ENCODE measurements at places on chromosomes 2 and 18.
A peak's percentile ranks its signal among the peaks of the same experiment; 100 is the strongest.

- DNase-seq, result no peak
Observed at GRCh38 chr2:11405599-11406266, 60.2 kb downstream of the E2F6 start.

GRCh38 chr18:11392980-11393885 lies 216.2 kb upstream of the SLC35G4 start:
- DNase-seq, result no peak

- peak; percentile 75 for DNase-seq
Observed at GRCh38 chr2:224085246-224085645, 46.2 kb upstream of the SERPINE2 start.

DNA sequence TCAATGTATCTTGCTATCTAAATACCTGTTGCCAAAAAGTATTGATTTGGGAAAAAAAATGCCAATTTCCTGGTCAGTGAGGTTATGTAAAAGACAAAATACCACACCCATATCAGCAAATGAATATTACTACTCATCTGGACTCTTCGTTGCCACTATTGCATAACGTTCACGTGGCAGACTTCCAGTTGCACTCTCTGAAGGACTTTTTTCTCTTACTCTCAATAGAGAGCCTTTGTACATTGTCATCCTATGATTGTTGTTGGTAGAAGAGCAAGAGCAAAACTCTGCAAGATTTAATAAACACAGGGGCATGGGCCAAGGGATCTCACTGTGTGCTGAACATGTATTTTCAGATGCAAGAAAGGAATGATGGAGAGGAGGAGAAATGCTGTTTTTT lies 689.8 kb downstream of the MBD2 start:
- DNase-seq, result no peak

DNA sequence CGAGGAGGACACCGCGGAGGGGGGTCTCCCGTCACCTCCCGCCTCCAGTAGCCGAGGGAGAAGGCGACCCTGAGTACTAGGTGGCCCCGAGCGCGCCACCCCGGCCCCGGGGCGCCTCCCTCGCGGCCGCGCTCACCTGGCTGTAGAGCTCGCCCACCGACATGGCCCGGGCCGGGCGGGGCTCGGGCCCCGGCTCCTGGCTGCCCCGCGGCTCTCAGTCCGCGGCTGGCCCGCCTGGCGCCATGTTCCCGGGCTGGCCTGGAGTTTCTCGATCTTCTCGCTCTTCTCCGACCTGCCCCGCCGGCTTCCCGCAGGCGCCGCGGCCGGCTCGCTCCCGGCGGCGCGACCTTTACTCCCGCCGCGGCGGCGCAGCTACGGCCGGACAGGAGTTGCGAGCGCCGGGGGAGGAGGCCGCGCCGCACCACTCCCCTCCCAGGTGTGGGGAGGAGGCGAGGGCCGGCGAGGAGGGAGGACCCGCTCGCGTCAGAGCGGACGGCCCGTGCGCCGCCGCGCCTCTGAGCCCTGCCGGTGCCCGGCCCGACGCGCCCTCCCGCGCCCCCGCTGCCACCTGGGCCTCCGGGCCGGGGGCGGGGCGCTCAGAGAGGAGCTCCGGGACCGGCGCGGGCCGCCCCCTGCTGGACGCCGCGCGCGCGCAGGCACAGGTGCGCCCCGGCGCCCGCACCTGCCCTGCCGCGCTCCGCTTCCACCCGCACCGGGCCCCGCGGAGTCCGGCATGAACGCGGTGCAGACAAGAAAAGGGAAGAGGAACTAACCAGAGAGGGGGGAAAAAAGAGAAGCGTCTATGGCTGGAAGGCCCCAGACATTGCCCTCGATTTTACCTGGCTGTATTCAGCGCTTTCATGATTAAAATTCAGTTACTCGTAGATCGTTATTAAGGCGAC lies at the start of gene MYO5B:
TSS of gene MYO5B (minus strand) at position 517 of the 902 bp plus-strand sequence. CDS start at position 163, 354 bp downstream.
- DNase-seq, result no peak

DNA sequence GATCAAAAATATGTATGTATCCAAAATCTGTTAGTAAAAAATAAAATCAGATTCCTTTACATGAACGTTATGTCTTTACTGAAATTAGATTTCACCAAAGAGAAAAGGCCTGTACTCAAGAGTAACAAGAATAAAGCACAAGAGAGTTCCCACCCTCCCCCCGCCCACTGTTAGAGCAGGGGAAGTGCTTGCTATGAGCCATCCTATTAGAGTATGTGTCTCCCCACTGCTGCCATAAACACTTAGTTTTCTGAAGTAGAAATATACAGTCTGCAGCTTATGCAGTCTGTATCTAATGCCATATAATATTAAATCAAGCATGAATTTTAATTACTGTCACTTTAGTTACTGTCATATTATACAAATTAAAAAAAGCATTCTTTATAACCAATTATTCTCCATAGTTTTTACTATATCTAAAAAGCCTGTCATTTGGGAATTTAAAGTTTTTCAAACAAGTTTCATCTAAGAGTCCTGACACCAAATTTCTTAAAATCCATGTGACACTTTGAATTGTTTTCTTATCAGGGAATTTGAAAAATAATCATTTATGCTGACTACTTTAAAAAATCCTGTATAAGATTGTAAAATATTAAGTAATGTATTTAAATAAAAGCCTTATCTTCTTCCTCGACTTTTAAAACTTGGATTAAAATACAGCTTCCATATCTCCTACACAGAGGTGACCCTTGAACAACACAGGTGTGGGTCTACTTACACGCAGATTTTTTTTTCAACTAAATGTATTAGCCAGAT lies 51.8 kb upstream of the GPR75 start:
- DNase-seq, result peak; percentile 4

DNA sequence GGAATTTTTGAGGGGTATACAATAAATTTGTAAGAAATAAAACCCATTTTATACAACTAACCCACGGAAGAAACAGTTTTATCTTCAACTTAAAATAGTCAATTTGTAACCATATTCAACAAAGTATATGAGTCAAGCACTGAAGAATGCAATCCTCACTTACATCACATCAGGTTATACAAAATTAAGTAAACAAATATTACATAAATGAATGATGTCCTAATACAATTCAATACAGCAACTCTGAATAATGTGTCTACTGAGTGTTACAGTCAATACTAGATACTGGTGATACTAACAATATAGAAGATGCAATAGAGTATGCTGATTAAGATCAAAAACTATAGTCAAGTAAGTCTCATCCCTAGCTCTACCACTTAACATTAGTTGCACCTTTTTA lies 58.6 kb downstream of the FANCL start:
- DNase-seq, result no peak

GRCh38 chr2:135689679-135690078 lies 52.0 kb upstream of the UBXN4 start:
- DNase-seq, result no peak

- peak; percentile 61 for DNase-seq
Observed at GRCh38 chr2:111662039-111662770, 221.8 kb downstream of the ANAPC1 start.

- peak; percentile 9 for DNase-seq
Observed at GRCh38 chr18:25561918-25562317, 210.0 kb upstream of the ZNF521 start.

- no peak for DNase-seq
Observed at GRCh38 chr2:176199902-176200301, 11.4 kb downstream of the HOXD1 start.

- no peak for DNase-seq
Observed at GRCh38 chr2:239828192-239828972, 196.8 kb downstream of the NDUFA10 start.

DNA sequence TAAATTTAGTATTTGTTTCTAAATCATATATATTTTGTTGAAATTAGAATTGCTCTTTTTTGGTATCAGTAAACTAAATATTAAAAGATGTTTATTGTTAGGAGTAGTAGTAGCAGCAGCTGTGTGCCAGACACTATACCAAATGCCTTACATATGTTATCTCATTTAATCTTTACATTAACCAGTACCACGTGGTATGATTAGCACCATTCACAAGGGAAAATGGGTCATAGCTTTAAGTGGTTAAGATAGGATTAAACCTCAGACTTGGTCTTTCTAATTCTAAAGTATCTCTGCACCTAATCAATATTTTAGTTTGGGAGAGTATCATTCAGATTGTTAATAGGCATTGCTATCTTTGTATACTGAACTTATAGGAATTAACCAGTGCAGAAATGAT lies 29.0 kb downstream of the PSMD14 start:
- DNase-seq, result no peak

GRCh38 chr2:64137996-64138395 lies 6.2 kb downstream of the PELI1 start:
- DNase-seq, result no peak

DNA sequence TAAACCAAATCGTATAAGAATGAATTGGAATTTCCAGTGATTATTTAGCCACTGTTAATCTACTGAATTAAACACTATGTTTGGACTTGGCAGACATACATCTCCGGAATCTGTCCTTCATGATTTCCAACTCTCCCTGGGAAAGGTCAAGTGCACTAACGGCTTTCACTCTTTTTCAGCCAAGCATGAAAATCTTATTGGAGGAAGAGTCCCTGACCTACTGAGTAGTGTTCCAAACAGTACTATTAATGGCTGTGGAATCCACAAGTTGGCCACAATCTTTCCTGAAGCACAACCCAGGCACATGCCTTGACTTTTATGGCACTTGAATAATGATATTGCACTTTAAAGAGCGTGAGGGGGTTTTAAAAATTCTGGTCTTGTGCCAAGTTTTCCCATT lies 318.9 kb upstream of the RND3 start:
- DNase-seq, result peak; percentile 60

DNA sequence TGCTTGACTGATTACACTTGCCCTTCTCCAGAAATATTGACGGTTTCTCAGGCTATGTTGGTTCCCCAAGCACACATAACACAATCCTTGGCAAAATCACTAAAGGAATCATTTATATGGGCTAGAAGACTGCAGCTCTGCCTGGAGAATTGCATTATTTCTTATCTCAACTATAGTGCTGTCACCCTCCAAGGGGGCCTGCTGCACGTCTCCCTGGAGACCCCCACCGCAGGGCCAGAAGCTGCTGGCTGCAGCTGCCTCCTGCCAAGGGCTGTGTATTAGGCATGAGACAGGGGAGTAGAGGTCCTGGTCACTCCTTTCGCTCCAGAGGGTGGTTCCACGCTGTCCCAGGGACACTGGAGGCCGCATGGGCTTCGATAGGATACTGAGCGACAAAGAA lies 76.6 kb downstream of the LRRC30 start:
- no peak for DNase-seq

DNA sequence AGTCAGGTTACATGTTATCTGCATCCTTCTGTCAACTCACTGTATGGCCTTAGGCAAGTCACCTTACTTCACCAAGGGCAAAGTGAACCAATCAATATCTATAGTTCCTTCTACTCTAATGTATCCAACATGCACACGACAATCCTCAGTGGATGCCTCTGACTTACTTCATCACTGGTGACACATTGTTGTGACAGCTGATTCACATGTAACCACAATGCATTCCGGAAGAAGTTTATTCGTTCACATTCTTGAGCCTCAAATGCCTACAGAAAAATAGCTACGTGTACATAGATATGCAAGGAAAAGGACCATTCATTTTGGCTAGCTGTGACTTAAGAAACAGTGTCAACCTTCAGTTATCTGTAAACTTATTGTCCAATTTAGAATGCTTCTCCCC lies 26.3 kb upstream of the EPG5 start:
- DNase-seq, result peak; percentile 71

DNA sequence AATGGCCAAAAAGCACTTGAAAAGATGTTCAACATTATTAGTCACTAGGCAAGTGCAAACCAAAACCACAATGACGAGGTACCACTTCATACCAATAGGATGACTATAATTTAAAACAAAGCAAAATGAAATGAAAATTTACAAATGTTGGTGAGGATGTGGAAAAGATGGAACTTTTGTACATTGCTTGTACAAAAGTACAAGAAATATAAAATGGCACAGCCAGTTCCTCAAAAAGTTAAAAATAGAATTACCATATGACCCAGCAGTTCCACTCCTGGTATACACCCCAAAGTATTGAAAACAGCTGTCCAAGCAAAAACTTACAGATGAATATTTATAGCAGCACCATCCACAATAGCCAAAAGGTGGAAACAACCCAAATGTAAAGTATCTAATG lies 107.8 kb upstream of the XPO1 start:
- peak; percentile 94 for DNase-seq

GRCh38 chr2:219987830-219988229 lies 360.4 kb downstream of the SLC4A3 start:
- peak; percentile 83 for DNase-seq

- no peak for DNase-seq
Observed at GRCh38 chr2:201233812-201234662, 26.3 kb upstream of the CASP8 start.

DNA sequence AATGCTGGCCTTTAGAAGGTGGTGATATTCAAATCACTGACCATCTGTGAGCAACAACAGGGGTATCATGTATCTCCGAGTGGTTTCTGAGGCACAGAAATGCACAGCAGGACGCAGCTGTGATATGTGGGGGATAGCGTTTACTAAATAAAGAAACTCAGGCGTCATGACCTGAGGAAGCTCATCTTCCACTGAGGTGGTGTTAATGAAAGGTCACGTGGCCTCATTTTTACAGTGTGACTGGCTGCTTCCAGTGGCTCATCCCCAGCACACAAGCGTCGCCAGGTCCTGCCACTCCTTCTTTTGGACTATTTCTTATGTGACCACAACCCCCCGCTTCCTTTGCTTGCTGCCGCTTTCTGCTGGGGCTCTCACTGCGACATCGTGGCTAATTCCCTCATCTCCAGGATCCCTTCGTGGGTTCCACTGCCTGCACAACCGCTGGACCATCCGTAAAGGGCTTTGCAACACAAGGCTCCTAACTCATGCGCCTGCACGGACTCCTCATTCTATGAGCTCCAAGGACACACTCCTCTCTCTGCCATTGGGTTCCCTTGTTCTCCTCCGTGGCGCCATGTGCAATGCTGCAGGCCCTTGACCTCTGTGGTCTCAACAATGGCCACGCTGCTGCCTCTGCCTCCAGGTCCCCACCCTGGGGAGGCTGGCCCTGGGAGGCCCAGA lies 109.3 kb downstream of the MBP start:
- DNase-seq, result peak; percentile 24

DNA sequence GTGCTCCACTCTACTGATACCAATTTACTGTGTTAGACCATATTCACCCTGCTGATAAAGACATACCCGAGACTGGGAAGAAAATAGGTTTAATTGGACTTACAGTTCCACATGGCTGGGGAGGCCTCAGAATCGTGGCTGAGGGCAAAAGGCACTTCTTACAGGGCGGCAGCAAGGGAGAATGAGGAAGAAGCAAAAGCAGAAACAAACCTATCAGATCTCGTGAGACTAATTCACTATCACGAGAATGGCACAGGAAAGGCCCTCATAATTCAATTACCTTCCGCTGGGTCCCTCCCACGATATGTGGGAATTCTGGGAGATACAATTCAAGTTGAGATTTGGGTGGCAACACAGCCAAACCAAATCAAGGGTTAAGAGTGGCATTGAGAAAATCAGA lies 65.2 kb downstream of the LDLRAD4 start:
- DNase-seq, result no peak

DNA sequence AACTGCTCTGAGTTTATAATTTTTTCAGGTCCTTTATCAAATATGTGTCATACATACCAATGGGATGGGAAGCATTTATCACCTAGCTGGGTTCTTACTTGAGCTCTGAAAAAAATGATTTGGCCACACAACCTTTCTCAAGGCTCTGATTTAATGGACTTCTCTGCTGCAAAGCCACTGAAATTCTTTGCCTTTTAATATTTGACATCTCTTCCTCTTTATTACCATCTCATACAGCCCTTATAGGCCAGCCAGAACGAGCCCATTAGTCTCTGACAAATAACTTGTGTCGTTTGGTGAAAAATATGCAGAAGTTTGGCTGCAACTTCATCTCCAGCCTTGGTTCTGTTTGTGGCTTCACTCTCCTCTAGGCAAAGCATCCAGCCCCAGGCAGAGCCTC lies 249.1 kb downstream of the ATAD2B start:
- no peak for DNase-seq
